ENCODE measurements at places on chromosomes 11 and 22. TPM values are rescaled to one million over a fixed set of nuclear protein-coding genes. Genes with fewer than 3 reads are reported as not detected.

DNA sequence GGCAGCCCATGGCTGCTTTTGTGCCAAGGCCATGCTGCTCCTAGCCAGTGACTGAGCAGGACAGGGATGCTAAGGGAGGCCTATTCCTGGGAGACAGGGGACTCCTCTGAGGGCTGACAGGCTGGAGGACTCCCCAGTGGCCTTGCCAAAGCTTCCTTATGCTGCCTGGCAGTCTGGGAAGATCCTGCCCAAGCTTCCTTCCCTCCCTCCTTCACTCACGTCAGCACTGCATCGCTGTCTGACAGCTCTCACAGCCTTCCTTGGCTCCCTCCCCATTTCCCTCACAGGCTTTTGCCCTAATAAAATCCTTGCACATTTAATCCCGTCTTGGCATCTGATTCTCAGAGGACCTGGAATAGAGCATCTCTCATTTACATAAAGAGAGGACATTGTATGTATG lies 26.5 kb downstream of the HTR3A start:
- no peak for DNase-seq

GRCh38 chr11:131658952-131659351 lies 288.5 kb downstream of the NTM start:
- DNase-seq = no peak

DNA sequence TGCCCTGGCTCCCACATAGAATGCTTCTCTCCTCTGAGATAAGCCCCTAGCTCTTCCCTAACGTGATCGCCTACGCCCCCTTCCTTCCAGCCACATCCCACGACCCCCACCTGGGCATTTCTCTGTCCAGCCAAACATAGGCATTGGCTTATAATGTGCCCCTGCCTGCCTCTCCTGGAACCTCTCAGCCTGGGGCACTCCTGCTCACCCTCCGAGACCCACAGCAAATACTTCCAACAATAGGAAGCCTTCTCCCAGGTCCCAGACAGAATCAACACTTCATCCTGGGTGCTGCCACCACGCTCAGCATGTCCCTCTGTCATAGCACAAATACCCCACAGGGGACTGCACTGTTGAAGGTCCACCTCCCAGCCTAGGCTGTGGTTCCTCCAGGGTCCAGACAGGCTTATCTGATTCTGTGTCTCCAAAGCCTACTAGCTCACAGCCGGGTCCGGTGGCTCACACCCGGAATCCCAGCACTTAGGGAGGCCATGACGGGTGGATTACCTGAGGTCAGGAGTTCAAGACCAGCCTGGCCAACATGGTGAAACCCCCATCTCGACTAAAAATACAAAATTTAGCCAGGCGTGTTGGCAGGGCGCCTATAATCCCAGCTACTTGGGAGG lies 24.2 kb upstream of the TMPRSS4 start:
- no peak for DNase-seq

GRCh38 chr22:44151676-44152075 lies 29.0 kb upstream of the PARVG start:
- DNase-seq = no peak

GRCh38 chr11:118157186-118157895 lies 4.7 kb upstream of the SCN4B start:
- DNase-seq = no peak

DNA sequence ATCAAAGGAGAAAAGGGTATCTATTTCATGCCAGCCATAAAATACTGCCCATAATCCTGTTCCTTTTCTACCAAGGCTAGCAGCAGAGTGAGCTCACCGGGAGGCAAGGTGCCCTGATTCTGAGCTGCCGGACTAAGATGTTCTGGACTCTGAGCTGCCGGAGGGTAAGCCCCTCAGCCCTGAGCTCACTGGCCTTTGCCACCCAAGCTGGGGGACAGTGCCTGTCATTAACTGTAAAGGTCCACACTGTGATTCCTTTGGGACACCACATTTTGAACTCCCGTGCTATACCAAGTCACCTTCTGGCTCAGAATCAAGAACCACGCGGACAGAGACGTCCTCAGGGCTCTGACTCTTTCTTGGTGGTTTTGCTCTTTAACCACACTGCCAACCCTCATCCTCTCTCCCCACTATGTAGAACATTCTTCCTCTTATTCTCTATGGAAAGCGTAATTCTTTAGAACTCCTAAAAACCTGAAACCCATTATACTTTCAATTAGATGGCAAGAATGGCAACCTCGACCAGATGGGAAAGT lies 88.4 kb upstream of the BID start:
- no peak for DNase-seq

- DNase-seq = no peak
Measured at GRCh38 chr11:2807801-2808241, 77.8 kb downstream of the CDKN1C start.

GRCh38 chr22:30889268-30889995 lies 79.1 kb downstream of the MORC2 start:
- no peak for DNase-seq

- no peak for DNase-seq
Measured at GRCh38 chr11:64881476-64881875, 3.1 kb upstream of the EHD1 start.

The OR10D3 gene
- polyA plus RNA-seq = not detected

The KRTAP5-7 gene
- not detected for polyA plus RNA-seq

The SAA4 gene
- polyA plus RNA-seq = not detected

The OR51B5 gene
- polyA plus RNA-seq = 0.14 TPM

The GSTT2B gene
- 17.0 TPM for polyA plus RNA-seq
